Left lung (tissue), 14 donors: ENCODE measurements at places on chromosomes 4 and X.

DNA sequence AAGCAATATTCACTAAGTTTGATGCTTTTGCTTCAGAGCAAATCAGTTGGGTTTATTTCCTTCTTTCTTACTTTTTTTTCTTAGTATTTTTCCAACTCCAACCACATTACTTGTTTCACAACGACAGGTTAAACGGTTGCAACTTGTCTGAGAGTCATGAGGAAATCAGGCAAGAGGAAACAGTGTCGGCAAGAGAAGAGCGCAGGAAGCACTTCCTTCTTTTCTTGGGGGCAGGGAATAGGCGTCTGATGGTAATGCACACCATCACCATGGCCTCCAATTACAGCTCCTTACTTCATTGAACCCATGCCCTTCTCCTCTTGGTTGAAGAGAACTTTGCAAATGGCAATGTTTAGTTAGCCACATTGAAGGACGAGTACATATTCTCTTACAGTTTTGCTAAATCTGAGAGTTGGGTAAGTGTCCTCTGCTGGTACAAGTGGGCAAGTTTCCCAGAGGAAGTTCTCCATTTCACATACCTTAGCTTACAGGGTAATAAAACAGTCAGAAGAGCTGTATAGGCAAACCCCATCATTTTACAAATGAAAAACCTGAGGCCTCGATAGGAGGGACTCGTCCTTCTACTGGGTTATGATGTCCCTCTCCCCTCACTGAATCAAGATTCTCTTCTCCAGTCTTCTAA lies 8.3 kb upstream of the CXCL8 start:
- H3K36me3 ChIP-seq: no peaks in the 10 kb centered on the region
- no peak overlapping the region for H3K4me3 ChIP-seq
- peak overlapping the region; percentile 42 for H3K27ac ChIP-seq
- no peaks in the 10 kb centered on the region for H3K27me3 ChIP-seq
- no peak for DNase-seq

DNA sequence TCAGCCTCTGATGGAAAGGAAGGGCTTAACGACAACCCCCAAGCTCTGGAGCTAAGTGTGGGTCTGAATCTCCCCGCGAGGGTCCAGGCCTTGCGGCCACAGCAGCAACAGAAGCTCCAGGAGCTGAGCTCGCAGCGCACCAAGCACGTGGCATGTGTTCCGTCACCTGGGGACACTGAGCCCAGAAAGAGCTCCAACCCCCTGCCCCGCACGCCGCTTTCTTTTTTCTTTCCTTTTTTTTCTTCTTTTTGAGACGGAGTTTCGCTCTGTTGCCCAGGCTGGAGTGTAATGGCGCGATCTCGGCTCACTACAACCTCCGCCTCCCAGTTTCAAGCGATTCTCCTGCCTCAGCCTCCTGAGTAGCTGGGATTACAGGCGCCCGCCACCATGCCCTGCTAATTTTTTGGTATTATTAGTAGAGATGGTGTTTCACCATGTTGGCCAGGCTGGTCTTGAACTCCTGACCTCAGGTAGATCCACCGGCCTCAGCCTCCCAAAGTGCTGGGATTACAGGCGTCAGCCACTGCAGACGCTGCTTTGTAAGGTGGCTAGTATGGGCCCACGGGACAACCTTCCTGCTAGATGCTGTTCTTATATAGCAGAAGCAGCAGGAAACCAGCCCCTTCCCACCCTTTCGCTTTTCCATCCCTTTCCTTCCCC lies 685 bp upstream of the TNIP2 start:
- no peaks in the 10 kb centered on the region for H3K4me1 ChIP-seq
- no peak for DNase-seq
- no peaks in the 10 kb centered on the region for H3K27me3 ChIP-seq
- H3K27ac ChIP-seq: peak overlapping the region; percentile 62

- DNase-seq: no peak
- H3K4me3 ChIP-seq: no peak overlapping the region
- no peaks in the 10 kb centered on the region for H3K4me1 ChIP-seq
These were observed 1373.5 kb upstream of the PABPC4L start for GRCh38 chr4:135575041-135575440.

DNA sequence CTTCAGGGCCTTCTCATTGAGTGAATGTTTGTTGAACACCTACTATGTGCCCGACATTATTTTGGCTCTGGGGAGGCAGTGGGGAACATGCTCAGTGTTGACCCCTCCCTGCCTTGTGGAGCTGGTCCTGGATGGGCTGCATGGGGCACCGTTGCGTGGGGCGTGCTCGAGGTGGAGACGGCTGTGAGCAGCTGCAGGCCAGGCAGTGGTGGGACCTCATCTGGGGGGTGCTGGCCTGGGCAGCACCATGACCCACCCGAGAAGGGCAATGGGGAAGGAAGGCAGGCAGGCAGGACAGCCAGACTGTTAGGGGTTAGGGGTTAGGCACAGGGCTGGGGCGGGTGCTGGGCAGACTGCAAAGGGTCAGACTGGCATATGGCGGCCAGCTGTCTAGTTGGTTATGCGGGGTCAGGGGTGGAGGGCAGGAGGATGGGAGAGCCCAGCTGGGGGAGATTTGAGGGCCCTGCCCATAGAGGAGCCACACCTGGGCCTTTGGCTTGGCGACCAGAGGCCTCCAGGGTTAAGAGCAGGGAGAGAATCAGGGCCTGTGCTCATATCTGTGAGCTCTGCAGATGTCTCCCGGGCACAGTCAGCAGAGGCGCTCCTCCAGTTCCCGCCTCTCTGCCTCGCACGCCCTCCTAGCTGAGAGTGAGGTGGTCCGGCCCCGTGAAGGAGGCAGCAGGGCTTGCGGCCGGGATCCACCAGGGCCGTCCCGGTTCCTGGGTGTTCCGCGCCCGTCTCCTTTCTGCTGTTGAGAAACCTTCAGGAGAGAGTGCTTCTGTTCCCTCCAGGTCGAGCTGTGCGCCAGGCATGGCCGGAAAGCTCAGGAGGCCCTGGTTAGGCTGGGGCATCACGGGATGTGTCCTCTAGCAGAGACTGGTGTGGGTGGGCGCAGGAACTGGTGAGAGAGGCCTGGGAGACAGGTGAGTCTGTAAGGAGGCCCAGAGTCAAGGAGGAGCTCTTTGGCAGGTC lies 73.3 kb downstream of the RGS12 start:
- H3K4me1 ChIP-seq: peaks cover 3% of the 10 kb centered on the region
- H3K27me3 ChIP-seq: no peaks in the 10 kb centered on the region
- H3K36me3 ChIP-seq: no peaks in the 10 kb centered on the region
- DNase-seq: peak; percentile 76

GRCh38 chrX:46866726-46867125 lies 29.9 kb downstream of the RP2 start:
- no peak overlapping the region for H3K4me3 ChIP-seq
- H3K27me3 ChIP-seq: no peaks in the 10 kb centered on the region
- H3K36me3 ChIP-seq: peaks cover 10% of the 10 kb centered on the region
- DNase-seq: no peak

DNA sequence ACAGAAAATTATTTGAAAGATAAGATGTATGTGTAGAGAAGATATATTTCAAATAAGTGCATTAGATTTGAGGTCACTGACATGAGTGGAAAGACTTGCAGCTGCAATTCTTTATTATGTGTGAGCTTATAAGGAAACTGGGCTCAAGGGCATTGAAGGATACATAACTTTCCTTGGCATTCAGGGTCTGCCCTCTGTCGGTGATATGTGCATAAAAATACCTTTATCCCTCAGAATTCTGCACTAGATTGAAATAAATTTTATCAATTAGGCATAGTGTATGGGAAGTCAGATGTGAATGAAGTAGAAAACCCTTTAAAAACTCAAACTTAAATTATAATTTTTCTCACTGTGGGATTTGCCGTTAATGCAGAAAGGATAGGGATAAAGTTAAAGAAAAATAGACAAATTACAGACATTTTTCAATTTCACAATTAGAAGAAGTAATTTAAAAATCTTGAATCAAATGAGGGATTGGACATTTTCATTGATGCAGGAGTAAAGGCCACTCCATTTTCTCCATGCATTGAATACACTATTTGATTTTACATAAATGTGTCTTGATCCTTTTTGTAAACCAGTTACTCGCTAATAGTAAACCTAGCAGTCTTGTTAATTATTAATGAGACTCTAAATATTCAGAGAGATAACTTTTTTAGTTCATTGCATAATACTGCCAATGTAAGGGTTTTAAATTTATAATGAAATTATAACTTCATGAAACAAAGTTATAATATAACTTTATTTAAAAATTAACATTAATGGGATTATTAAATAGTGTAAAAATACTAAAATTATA lies 21.0 kb upstream of the ETNPPL start:
- no peak overlapping the region for H3K27ac ChIP-seq
- H3K4me1 ChIP-seq: no peaks in the 10 kb centered on the region
- no peaks in the 10 kb centered on the region for H3K36me3 ChIP-seq
- H3K27me3 ChIP-seq: no peaks in the 10 kb centered on the region
- DNase-seq: no peak

DNA sequence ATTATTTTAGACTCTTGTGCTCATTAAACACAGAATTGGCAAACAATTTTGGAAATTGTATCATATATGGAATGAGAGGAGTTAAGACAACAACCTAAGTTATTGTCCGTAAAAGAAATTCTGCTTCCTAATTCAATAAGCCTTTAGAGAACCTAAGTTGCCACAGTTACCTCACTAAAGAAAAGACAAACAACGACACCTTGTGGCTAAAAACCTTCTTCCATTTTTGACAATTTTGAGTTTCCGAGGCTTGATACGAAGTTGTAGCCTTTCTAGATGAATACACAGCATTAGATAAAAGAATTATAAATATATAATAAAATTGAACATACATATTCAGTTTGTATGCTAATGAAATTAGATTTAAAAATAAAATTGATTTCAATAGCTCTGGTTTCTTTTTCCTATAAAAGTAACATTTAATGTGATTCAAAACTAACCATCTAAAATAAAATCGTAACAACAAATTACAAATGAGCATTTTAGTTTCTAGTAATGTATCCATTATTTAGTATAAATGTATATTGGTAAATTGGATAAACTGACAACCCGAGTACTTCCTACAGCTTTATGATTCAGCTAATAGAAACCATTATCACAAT lies 275.1 kb downstream of the GPM6A start:
- H3K4me1 ChIP-seq: no peaks in the 10 kb centered on the region
- H3K27ac ChIP-seq: no peak overlapping the region
- H3K36me3 ChIP-seq: no peaks in the 10 kb centered on the region

GRCh38 chr4:11566444-11567022 lies 137.8 kb upstream of the HS3ST1 start:
- H3K36me3 ChIP-seq: no peaks in the 10 kb centered on the region
- H3K4me1 ChIP-seq: no peaks in the 10 kb centered on the region
- no peaks in the 10 kb centered on the region for H3K27me3 ChIP-seq
- no peak overlapping the region for H3K4me3 ChIP-seq

DNA sequence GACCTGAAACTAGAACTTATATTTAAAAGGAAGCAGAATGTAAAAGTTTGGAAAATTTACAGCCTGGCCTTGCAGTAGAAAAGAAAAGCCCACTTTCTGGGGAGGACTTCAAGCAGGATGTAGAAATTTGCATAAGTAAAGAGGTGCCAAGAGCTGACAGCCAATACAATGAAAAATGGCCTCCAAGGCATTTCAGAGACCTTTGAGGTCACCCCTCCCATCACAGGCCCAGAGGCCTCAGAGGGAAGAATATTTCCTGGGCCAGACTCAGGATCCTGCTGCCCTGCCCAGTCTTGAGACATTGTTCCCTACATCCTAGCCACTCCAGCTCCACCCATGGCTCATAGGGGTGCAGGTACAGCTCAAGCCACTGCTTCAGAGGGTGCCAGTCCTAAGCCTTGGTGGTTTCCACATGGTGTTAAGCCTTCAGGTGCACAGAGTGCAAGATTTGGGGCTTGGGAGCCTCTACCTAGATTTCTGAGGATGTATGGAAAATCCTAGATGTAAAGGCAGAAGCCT lies 518.9 kb upstream of the INTU start:
- H3K4me3 ChIP-seq: no peak overlapping the region
- no peaks in the 10 kb centered on the region for H3K36me3 ChIP-seq
- H3K27me3 ChIP-seq: no peaks in the 10 kb centered on the region
- no peak for DNase-seq

DNA sequence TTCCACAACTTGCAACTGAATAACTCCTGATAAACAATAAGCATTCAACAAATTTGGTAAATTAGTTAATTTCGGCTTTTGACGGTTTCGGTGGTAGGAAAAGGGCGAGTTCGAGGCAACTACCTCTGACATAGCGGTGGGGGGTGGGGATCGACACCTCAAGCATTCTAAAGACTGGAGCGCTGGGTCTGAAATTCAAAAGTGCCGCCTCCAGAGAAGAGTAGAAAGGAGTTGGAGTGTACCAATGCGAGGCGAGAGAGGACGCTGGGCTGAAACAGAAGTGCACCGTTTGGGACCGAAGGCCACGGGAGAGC lies 725 bp downstream of the SMC1A start:
- H3K4me3 ChIP-seq: peak overlapping the region; percentile 81
- H3K4me1 ChIP-seq: peaks cover 9% of the 10 kb centered on the region
- no peaks in the 10 kb centered on the region for H3K27me3 ChIP-seq
- peak overlapping the region; percentile 87 for H3K27ac ChIP-seq
- no peaks in the 10 kb centered on the region for H3K36me3 ChIP-seq
